MG63 (cell line): ENCODE measurements at places on chromosomes 13 and 19. TPM values are rescaled to one million over a fixed set of nuclear protein-coding genes. Genes with fewer than 3 reads are reported as not detected.
A peak's percentile ranks its signal among the peaks of the same experiment; 100 is the strongest.

GRCh38 chr19:2329149-2329478, 630 bp downstream of the SPPL2B start:
- DNase-seq, result no peak

DNA sequence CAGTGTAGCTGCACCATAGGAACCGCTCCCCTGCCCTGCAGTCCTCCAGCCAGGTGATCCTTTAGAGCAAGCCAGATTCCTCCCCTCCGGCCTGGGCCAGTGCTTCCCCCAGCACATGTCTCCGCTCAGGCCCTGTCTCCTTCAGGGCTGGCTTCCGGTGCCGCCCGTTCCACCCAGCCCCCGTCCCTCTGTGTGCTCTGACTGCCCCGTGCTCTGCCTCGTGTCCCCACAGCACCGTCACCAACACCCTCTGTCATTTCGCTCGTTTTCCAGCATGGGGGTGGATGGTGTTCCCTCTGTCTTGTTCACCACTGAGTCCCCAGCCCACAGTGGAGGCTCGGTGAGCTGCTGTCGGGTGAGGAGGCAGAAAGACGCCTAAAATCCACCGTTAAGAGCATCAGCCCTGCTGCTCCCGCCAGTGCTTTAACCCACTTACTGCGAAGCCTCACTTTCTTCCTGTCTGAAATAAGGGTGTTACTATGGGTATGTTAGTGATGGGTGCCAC, 54.5 kb downstream of the TSSK6 start:
- no peak for DNase-seq

- peak; percentile 94 for DNase-seq
Measured at GRCh38 chr19:13905634-13906520, at the start of the genes BRME1 and CC2D1A. Gene BRME1 (minus strand): TSS chr19:13906117. CDS start chr19:13904892, 1,225 bp downstream. Gene CC2D1A (plus strand): TSS chr19:13906201. CDS start chr19:13906442, 241 bp downstream.

DNA sequence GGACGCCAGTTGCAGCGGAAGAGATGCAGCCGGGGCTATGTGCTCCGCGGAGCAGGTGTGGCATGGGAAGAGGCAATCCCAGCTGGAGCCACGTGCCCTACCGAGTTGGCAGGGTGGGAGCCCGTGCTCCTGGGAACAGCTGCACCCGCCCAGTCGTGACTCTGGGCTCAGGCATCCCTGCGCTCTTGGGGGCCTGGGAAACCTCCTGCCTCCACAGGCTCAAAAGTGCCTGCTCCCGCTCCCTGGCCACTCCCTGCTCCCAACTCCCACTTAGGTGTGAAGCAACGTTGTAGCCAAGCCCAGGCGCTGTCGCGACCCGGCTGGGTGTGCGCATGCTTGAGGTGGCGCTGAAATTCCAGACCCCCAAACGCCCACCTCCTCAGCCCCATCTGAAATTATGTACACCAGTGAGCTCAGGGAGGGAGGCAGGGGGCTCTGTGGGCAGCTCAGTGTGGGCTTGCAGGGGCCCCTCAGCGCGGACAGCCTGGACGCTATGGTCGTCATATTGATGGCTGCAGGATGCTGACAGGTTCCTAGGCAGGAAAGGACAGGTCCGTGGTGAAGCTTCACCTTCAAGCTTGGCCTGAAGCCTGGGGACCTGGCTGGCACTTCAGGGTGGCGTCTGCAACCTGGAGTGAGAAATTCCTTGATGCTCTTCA, 429.9 kb downstream of the SLITRK1 start:
- DNase-seq, result no peak

The ECSIT gene
- total RNA-seq, result 139 and 196 TPM in 2 replicates
